T-cell (primary cell): ENCODE measurements at places on chromosomes 7 and 10. TPM values are rescaled to one million over a fixed set of nuclear protein-coding genes. Genes with fewer than 3 reads are reported as not detected.

DNA sequence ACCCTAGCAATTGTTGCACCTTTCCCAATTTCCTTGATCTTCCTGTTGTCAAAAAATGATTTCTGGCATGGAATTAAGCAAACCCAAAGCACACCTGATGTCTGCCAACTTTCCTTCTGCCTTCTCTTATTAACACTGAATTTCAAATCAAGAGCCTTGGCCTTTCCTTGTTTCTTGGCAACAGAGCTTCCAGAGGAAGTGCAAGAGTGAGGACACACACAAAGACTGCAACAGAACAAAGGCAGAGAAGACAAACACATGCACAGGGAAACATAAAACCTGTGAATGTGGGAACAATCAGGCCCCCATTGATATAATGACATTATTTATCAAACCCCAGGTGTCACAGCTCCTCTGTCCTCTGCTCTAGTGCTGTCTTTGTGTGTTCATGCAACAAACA, 73.0 kb upstream of the IL6 start:
- no peak for DNase-seq

The GNB2 gene
- total RNA-seq = 101 TPM

DNA sequence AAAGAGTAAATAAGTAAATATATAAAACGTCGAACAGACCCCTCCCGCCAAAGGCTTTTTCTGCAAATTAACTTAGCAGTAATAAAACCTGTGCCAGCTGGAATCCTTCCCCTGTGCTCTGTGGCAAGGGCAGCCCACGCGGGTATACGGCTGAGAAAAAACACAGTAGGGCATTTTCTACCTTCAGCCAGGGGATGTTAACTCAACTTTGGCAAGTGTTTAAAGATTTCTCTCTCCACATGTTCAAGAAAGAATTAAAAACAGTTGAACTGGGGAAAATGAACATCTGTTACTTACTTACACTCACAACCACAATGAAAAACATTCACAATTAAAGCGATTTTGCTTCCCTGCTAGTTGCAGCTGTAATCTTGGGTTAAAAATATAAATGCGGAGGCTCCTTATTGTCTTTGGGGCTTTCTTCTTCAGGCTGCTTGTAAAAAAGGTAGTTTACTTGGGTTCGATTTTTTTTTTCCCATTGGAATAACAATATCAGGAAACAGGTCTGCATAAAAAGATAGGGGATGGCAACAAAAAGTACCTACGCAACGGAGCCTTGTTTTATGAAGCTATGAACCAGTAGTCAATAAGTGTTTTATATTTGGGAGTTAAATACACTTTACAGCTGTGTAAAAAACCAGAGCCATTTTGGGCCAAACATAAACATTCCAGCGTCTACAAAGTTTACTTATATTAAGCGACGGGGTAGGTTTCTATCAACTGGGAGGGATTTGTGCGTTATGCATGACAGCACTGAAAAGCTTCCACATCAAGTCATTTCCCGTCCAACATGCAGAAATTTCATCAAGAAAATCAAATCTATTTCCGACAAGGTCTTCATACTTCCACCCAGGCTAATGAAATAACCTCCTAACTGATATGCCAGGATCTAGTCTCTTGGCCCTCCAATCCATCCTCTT, 132.7 kb downstream of the TAX1BP1 start:
- DNase-seq = no peak

GRCh38 chr7:36390199-36391090, 783 bp downstream of the ANLN start:
- DNase-seq = peak; percentile 11

DNA sequence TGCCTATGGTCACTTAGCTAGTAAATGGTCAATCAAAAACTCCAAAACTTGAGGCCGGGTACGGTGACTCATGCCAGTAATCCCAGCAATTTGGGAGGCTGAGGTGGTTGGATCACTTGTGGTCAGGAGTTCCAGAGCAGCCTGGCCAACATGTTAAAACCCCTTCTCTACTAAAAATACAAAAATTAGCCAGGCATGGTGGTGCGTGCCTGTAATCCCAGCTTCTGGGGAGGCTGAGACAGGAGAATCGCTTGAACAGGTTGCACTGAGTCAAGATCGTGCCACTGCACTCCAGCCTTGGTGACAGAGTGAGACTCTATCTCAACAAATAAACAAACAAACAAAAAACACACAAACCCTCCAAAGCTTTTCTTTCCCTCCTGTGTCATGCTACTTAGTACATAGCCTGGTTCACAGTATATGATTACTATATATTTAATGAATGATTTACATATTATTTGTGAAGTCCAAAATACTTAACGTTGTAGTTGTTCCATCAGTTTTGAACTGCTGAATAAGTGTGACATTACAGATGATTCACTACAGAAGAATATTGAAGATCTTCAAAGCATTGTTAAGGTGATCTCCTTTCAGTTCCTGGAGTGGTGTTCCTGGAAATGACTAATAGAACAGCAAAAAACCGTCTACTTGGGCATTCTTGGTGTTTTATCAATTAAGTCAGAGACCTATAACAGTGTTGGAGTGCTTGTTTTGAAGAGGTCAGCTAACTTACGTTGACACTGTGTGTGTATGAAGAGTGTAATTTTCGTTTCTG, 72.9 kb downstream of the ADK start:
- DNase-seq = no peak

The IRF5 gene
- 12.7 TPM for total RNA-seq

- DNase-seq = no peak
These were observed 86.6 kb upstream of the UNC5B start for GRCh38 chr10:71125749-71126107.

DNA sequence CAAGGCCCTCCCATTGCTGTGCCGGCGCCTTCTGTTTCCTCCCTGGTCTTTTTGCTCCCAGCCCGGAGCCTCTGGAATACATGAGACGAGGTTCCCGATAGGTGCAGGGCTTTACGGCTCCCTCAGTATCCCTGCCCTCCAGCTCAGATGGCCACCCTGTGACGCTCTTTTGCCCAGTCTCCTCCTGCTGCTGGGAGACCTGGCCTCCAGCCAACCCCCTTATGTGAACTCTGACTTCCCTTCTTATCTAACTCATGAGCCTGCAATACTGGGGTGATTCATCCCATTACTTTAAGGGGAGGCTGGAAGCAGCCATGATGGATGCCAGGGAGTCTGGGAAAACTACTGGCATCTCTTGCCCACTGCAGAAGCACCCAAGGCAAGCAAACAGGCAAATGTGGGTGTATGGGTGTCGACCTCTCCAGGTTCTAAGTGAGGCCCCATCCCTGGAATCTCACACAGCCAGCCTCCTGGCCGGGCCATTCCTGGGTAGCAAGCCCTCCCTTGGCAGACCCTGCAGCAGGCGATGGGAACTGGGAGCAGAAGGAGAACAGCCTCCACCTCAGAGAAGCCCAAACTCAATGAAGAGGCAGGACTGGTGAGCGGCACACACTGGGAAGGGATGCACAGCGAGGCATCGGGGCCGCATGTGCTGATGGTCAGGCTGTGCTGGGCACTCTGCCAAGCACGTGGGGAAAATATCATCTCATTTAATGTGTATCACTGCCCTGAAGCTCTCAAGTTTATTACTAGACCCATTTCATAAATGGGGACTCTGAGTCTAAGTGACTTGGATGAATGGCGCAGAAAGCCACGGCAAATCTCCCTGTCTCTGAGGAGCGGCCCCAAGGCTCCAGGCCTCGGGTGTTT, 97.5 kb downstream of the FAM53B start:
- DNase-seq = no peak
